ENCODE measurements at places on chromosomes 12 and 14. TPM values are rescaled to one million over a fixed set of nuclear protein-coding genes. Genes with fewer than 3 reads are reported as not detected.

GRCh38 chr12:16437281-16437816 lies 89.9 kb downstream of the MGST1 start:
- DNase-seq: no peak

The EGLN3 gene
- 8.2 TPM for total RNA-seq

DNA sequence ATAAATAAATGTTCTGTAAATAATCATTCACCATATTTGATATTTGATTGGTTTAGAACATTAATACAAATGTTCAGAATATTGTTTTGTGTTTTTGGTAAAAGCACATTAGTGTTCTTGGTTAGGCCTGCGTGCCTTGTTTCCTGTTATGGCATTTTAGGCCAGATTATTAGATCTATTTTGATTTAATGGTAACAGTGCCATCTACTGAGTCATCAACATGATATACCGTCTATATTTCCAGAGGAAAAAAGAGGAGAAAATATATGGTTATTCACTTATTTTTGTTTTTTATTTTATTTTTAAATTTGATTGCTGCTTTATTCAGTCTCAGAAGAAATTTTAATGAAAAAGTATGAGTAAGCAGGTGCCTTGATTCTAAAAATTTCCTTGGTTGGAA lies 60.3 kb downstream of the GPHN start:
- DNase-seq: no peak

DNA sequence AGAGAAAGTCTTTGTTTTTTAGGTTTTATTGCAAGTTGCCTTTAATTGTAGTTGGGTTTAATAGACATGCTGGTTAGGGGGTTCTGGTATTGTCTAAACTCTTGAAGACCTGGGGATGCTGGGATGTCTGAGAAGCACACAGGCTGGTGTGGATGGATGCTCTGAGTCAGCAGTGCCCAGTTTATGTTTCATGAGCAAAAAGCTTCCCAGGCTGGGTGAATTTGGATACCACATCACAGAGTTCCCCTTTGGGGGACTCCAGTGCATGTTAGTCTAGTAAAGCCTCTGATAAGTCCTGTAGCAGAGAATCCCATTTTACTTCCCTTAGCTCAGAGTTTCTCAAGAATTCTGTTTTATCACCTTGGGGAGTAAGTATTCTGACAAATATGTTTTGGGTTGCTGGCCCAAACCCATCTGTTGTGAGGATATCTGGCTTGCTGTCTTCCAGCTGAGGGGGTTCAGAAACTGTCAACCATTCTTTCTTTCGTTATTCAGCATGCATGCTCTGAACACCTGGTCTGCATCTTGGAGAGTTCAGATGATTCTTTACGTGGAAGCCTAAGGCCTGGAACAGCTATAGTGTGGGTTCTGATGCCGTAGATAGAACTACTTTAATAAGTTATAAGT lies 509.1 kb downstream of the VRK1 start:
- peak; percentile 51 for DNase-seq

GRCh38 chr12:14910090-14910915 lies 24.6 kb upstream of the MGP start:
- DNase-seq: peak; percentile 64

The RD3L gene
- total RNA-seq: not detected

The LPAR5 gene
- 8.9 TPM for total RNA-seq

GRCh38 chr14:67331368-67332125 lies 28.1 kb downstream of the ATP6V1D start:
- DNase-seq: no peak

GRCh38 chr14:82251494-82251893 lies 717.8 kb upstream of the SEL1L start:
- no peak for DNase-seq

The IAPP gene
- not detected for total RNA-seq

DNA sequence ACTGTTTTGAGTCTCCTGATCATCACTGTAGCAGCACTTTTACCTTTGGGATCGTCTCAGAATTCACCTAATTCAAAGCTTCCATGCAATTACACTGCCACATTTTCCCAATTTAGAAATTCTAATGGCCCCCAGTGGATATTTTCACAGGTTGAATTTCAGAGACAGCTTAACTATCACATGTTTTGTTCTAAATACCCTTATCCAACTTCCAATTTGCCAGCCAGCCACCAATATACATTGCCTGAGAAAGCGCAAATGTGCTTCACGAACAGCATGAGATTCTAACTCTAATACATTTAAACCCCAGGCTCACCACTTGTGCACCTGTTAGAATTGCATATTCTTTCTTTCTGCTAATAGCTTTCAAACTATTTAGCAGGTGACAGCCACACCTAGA lies 1160.9 kb upstream of the TMEM132C start:
- DNase-seq: no peak

GRCh38 chr12:47947341-47947740 lies 16.1 kb upstream of the TMEM106C start:
- no peak for DNase-seq

GRCh38 chr12:18496156-18496555 lies 234.8 kb downstream of the PIK3C2G start:
- DNase-seq: no peak

DNA sequence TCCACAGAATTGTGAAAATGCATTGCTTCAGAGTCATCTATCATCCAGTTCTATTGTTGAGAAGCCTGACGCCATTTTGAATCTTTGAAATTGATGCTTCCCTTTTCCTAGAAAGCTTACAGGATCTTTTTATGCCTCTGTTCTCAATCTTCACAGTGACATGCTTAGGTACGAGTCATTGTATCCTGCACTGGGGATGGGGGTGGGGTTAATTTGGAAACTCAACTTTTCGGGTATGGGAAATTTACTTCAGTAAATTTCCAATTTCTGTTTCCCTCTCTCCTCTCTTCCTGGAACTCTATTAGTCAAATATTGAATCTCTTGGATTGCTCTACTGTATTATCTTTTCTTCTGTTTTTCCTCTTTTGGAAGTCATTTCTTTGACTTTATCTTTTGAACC lies 24.5 kb downstream of the RNASE10 start:
- no peak for DNase-seq

GRCh38 chr12:116604178-116604895 lies 45.2 kb downstream of the MAP1LC3B2 start:
- no peak for DNase-seq

DNA sequence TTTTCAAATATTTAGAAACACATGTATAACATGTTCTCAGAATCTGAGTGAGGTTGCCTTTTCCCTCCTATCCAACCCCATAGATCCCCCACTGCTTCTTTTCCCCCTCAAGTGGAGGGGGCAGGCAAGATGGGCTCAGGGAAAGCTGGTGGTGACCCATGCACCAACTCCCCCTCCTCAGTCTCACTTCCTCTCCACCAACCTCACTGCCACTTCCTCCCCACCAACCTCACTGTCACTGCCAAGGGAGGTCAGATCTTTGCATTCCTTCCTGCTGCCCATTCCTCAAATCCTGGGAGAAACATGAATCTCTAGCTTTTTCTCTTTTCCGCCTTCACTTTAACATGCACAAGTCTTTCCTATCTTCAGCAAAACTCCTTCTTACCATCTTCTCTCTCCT lies 48.7 kb downstream of the SPTB start:
- DNase-seq: no peak

GRCh38 chr14:72565149-72565559 lies 328.7 kb downstream of the DPF3 start:
- no peak for DNase-seq

DNA sequence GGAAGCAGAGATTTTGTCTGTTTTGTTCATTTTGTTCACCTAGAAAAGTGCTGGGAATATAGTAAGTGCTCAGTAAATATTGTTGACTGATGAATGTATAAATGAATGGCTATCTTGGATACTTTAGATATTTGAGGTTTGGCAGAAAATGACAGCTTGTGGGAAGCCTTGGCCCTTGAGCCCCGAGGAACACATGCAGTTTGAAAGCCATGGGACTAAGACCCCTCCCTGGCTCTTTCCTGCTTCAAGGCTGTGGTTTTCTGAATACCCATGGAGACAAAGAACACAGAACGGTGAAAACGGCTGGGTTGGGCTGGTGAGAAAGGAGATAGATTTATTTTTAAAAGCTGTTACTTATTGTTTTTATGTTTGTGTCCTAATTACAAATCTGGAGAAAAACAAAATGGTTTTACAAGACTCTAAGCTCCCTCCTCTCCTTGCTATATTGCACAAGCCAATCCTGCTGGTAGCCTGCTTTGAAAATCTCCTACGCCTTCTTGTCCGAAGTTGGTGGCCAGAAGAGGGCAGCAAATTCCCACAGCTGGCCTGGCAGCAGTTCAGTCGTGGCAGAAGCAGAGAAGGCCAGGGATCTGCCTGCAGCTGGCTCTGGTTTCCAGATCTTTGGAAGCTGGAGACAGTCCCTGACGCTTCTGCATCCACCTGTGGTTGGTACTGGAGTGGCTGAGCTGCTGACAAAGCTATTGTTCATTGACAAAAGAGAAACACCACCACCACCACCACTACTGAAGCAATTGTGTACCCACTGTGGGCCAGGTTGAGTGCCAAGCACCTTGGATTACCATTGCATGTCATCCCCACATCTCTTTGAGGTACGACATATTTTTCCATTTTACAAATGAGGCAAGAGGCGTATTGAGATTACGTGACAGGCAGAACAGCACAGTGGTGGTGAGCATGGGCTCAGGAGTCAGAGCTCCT lies 5.2 kb upstream of the KRT85 start:
- peak; percentile 57 for DNase-seq

The COX14 gene
- total RNA-seq: 41.5 TPM

The PRH2 gene
- total RNA-seq: not detected

DNA sequence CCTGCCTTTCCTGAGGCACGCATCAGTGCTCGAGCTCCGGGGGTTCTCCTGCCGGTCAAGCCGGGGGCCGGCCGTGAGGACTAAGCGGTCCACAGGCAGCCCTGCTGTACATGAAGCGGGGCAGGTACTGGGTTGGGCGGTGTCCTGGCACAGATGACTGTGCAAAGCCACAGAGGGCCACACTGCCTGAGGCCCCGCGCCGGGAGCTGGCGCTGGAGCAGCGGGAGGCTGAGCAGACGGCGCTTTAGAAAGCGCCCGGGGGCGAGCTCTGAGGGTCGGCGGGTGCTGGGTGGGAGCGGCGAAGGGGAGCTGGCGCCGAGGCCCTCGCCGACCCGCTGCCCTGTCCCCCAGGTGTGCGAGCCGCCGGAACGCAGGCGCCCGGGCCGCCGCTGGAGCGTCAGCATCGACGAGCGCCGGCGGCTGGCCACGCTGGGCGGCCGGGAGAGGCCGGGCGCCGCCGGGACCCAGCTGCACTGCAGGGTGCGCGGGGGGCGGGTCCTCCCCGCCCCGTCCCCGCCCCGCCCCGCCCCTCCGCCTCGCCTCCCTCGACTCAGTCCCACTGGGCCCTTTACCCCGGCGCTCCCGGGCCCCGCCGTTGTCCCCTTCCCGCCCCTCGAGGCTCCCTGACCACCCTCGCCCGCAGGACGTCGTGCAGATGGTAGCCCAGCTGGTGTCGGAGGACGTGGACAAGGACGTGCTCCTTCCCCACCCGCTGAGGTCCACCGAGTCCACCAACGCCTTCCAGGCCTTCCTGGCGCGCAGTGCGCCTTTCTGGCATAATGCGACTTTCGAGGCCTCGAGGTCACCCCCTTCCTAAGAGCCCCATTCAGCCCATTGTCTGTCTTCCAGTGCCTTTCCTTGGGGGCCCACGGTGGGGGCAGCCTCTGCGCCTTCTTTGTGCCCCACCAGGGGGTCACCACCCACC lies 8.3 kb upstream of the MTA1 start:
- DNase-seq: peak; percentile 30

DNA sequence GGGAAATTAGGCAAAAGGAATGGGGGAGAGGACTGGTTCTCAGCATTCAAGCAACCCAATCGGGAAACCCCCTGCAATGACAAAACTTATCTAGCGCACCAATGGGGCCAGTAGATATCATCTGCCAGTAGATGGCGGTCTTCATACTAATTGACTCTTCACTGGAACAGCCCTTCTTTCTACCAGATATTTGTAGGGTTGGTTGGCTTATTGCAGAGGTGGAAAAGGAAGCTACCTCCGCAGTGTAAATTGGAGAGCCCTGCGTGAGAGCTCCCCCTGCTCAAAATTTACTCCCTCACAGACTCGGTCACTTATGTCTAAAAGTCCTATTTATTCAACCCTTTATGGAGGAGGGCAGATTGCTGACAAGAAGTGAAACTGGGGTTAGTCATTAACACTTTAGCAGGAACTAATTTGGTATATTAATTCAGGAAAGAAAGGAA lies 166.1 kb upstream of the CCND2 start:
- DNase-seq: peak; percentile 75

The SLC10A1 gene
- total RNA-seq: not detected

DNA sequence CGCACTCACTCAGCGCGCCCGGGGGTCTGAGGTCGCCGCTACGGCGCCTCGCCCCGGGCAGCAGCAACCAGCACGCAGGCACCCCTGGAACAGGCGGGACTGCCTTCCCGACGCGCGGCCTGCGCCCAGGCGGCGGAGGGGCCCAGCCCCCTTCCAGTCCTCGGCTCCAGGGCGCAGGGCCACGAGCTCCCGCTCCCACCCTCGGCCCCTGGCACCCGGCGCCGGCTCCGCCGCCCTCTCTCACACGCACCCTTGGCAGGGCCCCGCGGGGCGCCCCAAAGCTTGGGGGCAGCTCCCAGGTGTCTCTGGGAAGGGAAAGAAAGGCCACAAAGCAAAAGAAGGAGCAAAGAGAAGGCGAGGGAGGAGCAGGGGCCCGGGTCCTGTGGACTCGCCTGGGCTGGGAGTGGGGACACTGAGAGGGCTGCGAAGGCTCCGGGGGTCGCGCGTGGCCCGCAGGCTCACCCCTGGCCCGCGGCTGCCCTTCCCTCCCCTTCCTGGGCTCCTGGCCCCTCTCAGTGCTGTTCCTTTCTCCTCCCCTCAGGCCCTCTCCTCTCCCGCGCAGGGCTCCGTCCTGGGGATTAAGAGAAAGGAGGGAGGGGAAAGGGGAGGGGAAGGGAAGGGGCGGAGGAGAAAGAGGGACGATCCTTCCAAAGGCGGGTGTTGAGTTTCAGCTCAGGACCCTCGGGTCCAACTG lies 907 bp upstream of the EFS start:
- no peak for DNase-seq

DNA sequence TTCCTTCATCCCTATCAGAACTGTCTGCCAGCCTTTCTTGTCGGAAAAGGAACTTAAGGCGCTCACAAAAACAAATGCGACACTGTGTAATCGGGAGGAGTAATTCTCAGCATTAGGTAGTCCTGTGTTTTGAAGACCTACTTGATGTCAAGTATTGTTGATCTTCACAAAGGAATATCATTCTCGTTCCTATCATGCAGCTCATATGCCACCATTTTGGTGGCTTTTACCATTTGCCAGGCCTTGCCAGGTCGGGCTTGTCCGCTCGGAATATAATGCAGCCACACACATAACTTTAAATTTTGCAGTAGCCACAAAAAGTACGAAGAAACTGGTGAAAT lies 903 bp upstream of the PPP4R3A start:
- no peak for DNase-seq

- no peak for DNase-seq
These were observed 10.1 kb downstream of the FOXG1 start for GRCh38 chr14:28776482-28777266.

The PLA2G1B gene
- not detected for total RNA-seq

GRCh38 chr12:22223356-22223755 lies 111.2 kb downstream of the ST8SIA1 start:
- no peak for DNase-seq

GRCh38 chr12:25529738-25530137 lies 23.3 kb downstream of the LMNTD1 start:
- DNase-seq: no peak

Data from activated T-cell treated with anti-CD3 and anti-CD28 coated beads, Interleukin-2, amount 50 U/mL, for 72 hours (primary cell).